CD4-positive, alpha-beta T cell treated with Interleukin-6 for 4 hours (primary cell): ENCODE measurements at places on chromosomes 3 and 15.
A peak's percentile ranks its signal among the peaks of the same experiment; 100 is the strongest.

- DNase-seq, result peak; percentile 18
These were observed 650 bp downstream of the PYGO1 start for GRCh38 chr15:55587321-55588069.

DNA sequence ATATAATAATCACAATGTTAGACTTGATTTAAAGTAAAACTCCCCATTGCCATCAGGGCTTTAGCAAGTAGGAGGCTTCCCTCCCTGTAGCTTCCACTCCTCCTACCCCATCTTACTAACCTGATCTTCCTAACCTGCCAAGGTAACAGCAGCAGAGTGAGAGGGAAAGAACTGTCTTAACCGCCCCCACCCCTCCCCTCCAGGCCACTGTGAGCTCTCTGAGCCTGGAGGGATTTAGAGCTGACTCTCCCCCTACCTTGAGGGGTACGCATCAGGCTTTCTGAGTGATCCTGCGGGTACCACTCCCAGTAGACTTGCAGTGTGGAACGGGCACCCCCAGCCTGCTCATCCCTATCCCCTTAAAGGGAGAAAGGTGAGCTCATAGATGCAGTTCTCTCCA lies 11.4 kb upstream of the PRSS50 start:
- DNase-seq, result no peak

GRCh38 chr15:34456658-34457057 lies 19.1 kb upstream of the GOLGA8A start:
- DNase-seq, result no peak

GRCh38 chr3:55673764-55674163 lies 186.7 kb upstream of the WNT5A start:
- DNase-seq, result no peak

GRCh38 chr15:78977591-78978347 lies 32.9 kb upstream of the CTSH start:
- DNase-seq, result no peak

- no peak for DNase-seq
These were observed 42.8 kb upstream of the PTPRG start for GRCh38 chr3:61518590-61518989.

DNA sequence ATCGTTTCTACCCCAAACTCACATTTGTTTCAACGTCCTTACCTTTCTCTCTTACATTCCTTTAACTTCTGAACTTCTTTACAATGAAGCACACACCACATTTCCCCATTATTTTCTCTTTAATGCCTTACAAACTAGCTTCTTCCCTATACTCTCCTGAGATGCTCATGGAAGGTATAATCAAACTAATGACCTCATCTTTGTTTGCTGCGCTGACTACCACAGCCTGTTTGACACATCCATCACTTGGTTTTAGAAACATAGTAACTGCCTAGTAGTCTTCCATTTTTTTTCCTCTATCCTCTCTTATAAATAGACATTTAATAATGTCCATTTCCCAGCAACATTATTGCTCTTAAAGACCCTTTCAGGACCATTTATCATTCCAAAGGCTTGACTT lies 230.5 kb upstream of the LRTM1 start:
- no peak for DNase-seq
